ENCODE measurements at places on chromosomes 4 and X. TPM values are rescaled to one million over a fixed set of nuclear protein-coding genes. Genes with fewer than 3 reads are reported as not detected.
A peak's percentile ranks its signal among the peaks of the same experiment; 100 is the strongest.

GRCh38 chr4:119286377-119287002 lies 35.4 kb downstream of the FABP2 start:
- DNase-seq = peak; percentile 81

NUDT6 gene
- total RNA-seq = 13.7 TPM

- DNase-seq = no peak
These were observed 410.5 kb downstream of the PPP3CA start for GRCh38 chr4:100936661-100937375.

- DNase-seq = no peak
These were observed 16.8 kb downstream of the APBB2 start for GRCh38 chr4:41197495-41197894.

PLAC8 gene
- total RNA-seq = 0.72 TPM

DNA sequence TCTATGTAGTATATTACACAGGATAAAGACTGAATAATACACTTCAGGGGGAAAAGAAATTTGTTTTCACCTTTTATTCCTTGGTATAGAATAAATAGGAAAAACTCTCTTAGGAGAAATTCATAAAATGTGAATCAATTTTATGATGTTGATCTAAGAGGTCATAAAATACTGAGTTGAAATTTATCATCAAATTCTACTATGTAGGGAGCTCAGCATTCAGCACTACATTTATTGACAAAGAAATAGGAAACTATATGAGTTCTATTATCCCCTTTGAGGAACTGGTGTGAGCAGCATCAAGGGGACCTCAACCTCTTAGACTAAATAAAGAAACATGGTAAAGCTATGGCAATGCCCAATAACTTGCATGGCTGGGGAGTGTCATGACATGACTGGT lies 348.2 kb upstream of the SMIM31 start:
- DNase-seq = no peak

SPACA5 gene
- not detected for total RNA-seq

RHOXF2B gene
- not detected for total RNA-seq

C4orf54 gene
- 2.2 TPM for total RNA-seq

GRCh38 chrX:103441878-103442535 lies 65.7 kb downstream of the BEX3 start:
- peak; percentile 20 for DNase-seq

DNA sequence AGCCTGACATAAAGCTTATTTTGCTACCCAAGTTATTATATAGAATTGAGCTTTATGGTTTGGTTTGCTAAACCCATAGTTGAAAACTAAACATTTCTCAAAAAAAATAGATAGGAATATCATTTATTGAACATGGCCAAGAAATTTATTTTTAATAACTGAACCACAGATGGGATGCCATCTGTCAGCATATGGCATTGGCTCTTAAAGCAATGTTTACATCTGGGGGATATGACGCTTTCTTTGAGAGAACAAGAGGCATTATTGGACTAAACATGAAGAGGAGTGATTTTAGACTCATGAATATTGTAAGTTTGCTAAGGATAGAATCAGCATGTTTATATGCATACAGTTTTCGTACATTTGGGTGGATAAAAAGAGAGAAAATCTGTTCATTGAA lies 132.6 kb upstream of the SLIT2 start:
- no peak for DNase-seq

DNA sequence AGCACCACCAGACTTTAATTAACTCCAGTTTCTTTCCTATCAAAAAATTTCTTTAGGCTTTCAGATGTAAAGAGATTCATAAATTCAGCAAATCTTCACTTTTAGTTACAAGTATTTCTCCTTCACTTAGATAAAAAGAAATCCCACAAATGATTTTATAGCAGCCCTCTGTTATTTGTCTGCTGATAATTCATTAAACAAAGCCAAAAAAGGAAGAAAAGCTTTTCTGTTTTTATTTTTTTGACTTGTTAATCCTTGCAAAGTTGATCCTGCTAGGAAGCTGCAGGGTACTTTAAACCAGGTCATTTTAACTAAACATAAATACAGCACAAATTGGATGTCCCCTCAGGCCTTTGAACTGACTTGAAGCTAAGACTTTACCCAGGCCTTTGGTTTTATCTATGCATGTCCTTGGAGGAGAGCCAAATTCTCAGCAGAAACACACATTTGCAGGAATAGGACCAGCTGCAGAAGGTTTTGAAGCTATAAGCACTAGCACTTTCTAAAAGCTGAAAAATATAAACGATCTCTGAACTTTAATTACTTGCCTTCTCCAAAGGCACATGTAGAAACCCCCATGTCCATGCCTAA lies 57.5 kb downstream of the PCDH18 start:
- DNase-seq = peak; percentile 99

DNA sequence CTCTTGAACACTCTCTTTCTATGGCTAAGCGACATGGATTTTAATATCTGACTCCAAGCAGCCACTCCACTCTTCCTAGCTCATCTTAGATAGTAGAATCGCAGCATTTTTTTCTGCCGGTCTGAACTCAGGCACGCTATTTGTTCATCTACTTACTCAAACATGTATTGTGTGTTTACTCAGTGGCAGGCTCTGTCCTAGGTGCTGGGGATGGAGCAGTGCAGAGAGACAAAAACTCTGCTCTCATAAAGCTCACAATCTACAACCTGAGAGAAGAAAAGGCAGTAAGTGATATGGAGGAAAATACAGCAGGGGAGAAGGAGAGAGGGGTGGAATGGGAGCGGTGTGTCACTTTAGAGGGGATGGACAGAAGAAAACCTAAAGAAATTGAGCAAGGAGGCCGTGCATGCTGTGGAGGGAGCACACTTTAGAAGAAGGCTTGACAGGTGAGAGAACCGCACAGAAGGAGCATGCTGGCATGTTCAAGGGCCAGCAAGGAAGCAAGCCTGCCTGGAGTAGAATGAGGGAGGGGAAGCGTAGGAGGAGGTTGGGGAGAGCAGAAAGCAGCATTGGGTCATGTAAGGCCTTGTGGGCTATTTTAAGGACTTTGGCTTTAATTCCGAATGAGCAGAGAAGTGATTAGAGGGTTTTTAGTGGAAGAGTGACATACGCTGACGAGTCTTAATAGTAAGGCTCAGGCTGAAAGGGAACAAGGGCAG lies 132.0 kb downstream of the ANK2 start:
- DNase-seq = no peak

SSX1 gene
- not detected for total RNA-seq

BRS3 gene
- 1.2 TPM for total RNA-seq

DNA sequence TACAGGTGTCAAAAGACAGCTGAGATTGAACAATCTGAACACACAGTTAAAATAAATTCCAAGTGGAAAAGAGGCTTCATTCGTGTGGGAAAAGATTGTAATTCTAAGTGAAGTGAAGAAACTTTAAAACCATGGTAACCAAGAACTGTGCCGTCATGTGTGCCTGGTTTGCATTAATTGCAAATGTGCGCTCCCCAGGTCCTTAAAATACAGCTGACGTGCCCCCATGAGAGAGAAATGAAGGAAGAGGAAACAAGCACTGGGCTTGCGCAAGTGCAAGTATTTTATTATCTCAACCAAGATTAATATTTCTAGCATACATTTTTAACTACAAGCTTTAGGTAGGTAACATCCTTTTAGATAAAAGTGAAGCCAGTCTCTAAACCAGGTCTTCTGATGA lies 92.5 kb downstream of the PARM1 start:
- DNase-seq = no peak

CSAG1 gene
- total RNA-seq = 2.6 TPM

DNA sequence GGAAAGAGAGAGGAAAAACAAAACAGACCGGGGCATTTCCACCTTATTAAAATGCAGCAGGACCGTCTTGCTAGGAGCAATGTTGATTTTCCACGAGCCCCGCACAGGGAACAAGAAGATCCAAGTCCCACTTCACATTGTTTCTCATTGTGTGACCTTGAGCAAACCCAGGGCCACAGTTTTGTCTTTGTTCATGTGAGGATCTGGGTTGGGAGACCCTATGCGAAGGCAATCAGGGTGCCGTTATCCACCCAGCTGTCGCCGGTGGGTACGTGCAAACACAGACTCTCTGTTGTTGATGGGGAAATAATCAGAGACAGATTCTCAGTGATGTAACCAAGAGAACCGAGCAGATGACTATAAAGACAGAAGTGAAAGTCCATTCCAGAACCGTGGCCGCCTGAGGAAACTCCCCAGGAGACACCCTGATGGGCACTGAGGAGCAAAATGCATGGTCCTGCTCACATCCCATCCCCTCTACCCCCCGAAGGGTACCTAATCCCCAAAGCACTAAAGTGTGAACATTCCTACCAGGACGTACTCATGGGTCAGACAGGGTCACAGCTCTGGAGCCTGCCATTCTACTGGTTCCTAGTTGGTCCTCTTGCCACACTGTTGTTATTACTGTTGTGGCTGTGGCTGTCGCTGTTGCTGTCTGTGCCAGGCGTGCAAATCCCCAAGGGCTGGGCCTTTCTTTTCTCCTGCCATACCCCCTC lies 102.7 kb upstream of the RBPJ start:
- peak; percentile 50 for DNase-seq

DNA sequence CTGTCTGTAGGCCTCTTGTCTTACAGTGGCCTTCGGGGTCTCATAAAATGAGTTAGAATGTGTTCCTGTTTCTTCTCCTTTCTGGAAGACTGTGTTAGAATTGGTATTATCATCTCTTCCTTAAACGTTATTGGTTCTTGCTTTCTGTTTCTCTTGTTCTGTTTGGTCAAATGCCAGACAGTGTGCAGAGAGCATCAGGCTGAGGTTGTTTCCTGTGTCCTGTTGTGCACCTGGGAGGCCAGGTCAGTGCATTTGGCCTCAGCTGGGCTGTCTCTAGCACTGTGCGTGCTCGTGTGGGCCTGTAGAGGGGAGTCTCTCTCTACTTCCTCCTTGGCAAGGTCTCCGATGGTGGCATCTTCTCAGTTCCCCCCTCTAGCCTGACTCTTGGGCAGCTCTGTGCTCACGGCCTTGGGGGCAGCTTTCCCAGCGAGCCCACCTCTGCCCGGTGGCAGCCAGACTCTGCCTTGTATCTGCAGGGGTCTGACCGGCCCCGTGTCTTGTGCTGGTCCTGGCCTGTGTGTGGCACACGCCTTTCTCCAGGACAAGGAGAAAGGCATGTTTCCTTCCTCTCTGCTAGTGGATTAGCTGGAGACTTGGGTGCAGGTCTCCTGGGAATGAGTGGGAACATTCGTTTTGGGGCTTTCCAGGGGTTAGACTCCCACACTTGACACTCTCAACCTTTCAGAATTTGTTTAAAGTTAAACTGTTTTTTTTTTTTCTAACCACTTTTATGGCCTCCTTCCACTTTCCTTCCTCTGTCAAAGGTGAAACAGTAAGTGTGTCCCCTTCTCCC lies 62.3 kb downstream of the FAM193A start:
- no peak for DNase-seq

GRCh38 chr4:94458682-94459081 lies 6.9 kb downstream of the PDLIM5 start:
- no peak for DNase-seq

- DNase-seq = no peak
These were observed 99.7 kb downstream of the PDS5A start for GRCh38 chr4:39877971-39878370.

DIPK2B gene
- 0.24 TPM for total RNA-seq

CCNA2 gene
- 5.5 TPM for total RNA-seq

DNA sequence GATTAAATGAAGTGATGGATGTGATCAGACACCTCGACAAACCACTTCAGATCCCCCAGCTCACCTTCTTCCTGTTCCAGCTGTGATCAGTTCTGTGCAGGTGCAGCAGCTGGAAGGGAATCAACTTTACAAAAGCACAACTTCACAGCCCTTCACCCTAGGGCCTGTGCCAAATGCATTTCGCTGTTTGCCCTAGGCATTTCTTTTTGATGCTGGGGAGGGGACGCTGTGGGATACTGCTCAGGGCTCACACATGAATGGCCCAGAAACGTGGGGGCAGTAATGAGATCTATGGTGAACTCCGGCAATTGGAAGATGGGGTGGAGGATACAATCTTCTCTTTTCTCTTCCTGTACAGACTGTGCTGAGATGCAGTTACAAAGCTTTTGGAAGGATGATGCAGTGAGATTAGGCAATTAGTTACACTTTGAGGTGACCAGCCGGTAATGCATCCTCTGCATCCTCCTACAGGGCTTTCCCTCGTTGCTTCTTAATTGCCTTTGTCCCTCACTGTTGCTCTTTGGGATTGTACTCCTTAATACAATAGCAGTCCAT lies 215.1 kb upstream of the PITX2 start:
- DNase-seq = no peak

DNA sequence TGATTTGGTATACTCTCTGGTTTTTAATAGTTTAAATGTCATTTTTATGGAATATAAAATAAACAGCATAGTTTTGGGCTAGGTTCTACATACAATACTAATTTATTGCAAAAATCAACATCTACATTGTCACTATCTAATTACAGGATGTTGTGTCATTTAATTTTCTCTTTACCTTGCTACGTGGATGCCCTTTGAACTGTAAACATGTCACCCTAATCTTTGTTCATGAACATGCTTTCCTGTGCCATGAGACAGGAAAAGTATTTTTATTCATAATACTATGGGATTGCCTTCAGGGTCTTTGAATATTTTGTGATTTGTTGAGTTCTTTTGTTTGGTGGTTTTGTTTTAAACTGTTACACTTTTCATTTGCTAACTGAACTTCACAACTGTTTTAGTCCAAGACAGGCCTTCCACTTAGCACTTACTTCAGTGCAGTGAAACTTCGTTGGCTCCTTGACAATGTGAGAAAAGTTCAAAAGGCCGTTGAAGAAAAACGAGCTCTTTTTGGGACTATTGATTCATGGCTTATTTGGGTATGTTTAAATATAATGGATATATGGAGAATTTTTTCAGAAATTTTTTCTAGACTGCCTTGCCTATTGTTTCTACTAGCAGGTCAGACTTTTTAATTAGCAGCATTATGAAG lies 40.9 kb downstream of the GK start:
- no peak for DNase-seq

DNA sequence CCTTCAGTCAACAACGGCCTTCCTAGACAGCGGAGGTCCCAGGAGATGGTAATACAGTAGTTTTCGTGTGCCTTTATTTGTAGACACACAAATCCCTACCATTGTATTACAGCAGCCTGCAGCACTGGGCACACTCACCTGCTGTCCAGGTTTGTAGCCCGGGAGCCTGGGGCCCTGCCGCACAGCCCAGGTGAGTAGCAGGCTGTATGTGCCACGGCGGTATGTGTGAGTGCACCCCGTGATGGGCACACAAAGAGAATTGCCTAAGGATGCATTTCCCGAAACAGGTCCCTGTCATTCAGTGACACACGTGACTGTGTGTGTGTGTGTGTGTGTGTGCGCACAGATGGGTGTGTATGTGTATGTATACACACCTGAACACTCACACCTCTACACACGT lies 8.1 kb upstream of the SLC25A6 start:
- no peak for DNase-seq

SUPT20HL1 gene
- not detected for total RNA-seq

GRCh38 chrX:134174859-134175258 lies 62.1 kb upstream of the CCDC160 start:
- no peak for DNase-seq

All from umbilical cord (tissue), 2 donors.